Fibroblast of villous mesenchyme (primary cell): ENCODE measurements at places on chromosomes 1 and 21.

DNA sequence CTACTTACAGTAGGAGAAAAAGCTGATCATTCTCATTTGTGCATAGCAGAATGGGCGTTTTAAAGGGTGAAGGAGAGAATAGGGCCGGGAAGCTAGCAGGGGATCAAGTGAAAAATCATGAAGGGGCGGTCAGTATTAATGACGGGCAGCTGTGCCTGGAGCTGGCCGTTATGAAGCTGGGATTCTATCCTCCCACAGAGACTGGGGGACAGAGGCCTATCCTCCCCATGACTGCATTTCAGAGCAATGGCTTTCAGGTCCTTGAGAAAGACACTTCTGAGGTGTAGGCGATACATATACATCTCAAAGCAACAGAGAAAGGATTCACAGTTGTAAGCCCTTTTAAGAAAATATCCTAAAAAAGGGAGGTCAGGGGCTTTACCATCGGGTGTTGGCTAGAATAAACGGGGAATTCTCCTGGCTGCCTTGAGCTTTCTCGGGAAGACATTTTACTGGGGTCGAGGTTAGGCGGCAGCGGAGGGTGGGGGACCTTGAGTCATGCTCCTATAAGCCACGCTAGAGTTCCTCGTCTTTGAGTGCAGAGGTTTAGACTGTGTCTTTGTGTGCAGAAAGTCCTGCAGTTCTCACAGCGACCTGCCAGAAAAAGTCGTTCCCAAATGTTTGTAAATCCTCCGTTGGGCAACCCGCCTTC lies 559 bp upstream of the MTARC2 start:
- DNase-seq: no peak

DNA sequence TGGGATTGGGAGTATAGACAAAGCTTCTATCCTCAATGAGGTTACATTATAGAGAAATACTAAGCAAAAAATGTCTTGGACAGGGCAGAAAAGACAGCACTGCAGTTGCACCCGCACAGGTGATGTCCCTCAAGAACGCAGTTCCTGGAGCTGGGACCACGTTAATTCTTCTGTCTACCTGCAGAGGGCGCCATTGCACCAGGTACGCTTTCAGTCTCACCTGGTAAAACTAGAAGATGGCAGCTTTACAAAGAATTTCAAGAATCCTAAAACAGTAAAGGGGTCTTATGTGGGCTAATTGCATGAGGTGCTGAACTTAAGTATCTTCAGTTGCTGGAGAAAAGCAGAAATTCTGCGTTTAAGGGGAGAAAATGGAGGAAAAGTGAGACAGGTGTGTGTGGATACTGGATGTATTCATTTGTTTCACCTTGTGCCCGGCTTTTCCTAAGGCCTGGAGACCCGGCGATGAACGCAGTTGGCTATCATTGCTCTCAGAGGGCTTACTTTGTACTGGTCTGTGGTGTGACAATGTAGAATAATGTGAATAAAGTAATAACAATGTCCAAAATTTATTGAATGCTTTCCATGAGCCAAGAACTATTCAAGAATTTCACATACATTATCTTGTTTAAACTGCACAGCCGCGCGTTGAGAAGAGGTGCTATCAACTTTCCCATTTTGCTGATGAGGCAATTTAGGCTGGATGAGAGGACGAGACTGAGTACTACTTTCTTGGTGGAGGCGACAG lies 276.3 kb upstream of the GREM2 start:
- peak; percentile 3 for DNase-seq

DNA sequence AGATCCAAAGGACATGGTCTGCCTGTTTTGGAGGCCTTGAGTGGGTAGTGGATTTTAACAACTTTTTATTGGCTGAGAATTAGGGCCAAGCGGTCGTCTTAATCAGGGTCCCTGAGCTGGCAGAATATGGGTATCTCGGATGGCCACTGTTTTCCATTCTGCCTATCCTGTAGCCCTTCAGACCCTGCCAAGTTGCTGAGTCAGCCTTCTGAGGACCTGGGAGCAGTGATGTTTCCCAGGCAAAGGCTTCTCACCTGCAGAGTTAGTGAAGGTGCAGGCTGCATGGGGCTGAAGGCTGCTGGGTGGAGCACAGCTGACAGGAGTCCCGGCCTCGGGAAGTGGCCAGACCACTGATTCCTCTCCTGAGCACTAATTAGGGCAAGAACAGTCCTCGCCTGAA lies 11.4 kb downstream of the RASSF5 start:
- DNase-seq: no peak

DNA sequence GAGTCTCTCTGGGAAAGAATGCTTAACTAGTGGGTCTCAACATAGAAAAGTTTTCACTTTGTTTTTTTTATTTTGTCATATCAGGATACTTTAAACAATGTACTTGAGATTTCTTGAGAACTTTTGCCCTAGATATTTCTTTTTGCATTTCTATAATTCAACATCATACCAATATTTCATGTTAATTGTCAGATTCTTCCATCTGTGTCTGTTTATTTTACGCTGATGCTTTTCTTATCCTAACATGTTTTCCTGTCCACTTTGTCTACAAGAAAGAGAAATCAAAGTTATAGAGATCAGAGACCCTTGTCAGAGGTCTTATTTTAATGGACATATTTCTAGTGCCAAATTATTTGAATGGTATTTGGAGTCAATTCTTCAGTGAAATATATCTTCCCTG lies 95.5 kb upstream of the B3GALT2 start:
- no peak for DNase-seq

DNA sequence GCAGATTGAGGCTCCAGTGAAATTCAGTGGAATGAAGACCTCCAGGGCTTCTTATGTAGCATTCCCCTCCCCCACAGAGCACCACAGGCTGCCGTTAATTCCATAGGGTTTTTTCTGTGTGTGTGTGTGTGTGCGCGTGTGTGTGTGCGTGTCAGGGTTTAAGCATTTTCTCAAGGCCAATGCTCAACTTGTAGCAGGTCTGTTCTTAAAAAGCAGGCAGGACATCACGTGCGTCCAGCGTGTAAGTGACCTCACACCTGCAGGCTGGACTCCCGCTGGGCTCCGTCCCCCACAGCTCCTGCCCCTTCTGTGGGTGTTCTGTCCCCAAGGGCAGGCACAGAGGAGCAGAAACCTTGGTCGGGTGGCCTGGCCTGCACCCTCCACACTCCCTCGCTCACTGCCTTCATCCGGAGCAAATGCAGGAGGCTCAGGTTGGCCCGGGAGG lies 5.3 kb downstream of the PRDM16 start:
- DNase-seq: no peak

- no peak for DNase-seq
These were observed 13.1 kb upstream of the BCL9 start for GRCh38 chr1:147527941-147528936.

DNA sequence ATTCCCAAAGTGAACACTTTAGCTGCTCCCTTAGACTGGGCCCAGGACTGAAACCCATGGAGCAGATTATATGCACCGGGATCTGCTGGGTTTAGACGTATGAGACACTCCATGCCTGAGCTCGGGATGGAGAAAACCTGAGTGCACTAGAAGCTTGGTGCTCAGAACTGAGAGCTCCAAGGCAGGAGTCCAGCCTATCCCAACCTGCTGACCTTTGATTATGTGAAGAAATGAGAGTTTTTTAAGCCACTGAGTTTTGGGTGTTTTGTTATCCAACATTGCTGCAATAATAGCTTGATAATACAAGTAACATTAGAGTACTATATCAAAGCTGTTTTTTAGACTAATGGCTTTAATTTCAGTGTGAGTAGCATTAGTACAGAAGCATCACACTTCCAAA lies 131.5 kb upstream of the KCNK1 start:
- DNase-seq: no peak

- DNase-seq: no peak
These were observed 38.3 kb downstream of the CD34 start for GRCh38 chr1:207872621-207873020.

DNA sequence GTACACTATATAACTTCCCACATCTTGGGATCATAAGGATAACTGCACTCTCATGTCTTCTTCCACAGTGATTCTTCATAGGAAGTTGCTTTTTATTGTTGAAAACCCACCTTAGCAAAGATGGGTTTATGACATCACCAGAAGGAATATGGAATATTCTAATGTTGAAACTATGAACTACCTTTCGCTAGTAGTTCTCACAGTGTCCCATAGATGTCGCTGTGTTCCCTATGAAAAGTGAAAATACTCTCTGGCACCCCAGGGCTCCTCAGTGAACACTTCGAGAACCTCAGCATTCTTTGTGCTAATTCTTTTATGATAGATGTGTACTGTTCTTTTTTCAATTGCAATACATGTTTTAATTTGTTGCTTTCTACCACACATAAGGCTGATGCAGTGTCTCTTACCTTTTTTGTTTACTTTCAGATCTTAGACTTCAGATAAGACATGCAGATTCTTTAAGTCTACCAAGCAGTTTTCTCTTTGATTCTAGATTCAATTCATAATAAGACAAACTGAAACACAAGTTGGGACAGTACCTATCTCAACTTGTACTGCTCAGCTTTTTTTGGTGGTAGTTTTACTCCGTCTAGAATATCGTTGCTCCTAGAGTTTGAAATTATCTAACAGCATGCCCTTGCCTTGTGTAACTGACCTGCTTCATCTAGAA lies 90.8 kb downstream of the GTF2B start:
- peak; percentile 50 for DNase-seq

DNA sequence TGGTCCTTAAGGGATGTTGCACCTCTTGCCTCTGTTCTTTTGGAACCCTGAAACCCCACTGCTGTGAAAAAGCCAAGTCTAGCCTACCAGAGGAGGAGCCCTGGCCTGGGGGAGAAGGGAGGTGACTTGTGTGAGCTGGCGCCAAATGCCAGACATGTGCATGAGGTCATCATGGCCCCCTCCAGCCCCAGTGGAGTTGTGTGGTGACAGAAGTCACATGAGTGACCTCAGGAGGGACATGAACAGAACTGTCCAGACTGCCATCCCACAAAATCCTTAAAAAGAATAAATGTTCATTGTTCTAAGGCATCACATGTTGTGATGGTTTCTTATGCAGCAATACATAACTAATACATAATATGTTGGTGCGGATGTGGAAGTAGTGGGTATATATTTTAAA lies 10.8 kb downstream of the HHAT start:
- DNase-seq: no peak

DNA sequence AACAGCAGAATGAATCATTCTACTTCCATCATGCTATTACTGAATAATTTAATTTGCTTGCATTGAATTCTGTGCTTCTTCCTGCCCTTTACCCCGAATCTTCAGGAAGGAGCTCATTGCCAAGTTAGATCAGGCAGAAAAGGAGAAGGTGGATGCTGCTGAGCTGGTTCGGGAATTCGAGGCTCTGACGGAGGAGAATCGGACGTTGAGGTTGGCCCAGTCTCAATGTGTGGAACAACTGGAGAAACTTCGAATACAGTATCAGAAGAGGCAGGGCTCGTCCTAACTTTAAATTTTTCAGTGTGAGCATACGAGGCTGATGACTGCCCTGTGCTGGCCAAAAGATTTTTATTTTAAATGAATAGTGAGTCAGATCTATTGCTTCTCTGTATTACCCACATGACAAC lies 44.2 kb downstream of the MAP3K7CL start:
- no peak for DNase-seq

DNA sequence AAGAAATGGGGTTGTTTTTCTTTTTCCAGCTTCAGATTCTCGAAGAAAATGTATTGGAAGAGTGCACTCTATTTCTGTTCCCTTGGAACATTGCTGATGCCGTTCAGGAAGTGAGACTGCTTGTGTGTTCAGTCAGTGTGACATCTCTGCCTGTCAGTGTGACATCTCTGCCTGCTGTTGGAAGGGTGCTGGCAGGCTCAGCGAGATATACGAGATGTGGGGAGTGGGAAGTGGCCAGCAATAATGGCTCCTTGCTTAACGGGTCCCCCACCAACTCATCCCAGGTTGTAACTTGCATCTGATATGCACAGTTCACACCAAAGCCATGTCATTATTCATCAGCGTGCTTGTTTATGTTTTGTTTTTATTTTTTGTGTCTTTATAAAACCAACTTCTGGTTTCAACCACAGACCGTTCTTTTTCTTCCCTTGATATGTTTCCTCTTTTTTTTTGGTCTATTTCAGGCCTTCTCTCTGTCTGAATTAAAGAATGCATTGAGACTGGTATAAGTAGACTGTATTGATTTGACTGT lies 145.4 kb downstream of the GALNT2 start:
- no peak for DNase-seq

DNA sequence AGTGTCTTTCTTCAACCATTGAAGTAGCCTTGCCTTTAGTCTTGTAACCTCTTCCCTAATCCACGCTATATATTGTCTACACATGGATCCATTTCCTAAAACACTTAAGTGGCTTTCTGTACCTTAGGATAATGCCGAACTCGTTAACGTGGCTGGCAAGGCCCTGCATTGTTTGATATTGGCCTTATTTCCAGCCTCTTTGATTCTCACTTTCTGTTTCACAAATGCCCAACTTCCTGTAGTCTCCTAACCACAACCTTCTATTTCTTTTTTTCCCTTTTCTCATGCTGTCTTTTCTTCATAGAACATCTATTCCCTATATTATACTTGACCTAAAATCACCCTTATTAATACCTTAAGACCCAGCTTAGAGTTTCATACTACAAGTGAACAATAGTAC lies 536.0 kb downstream of the LMO4 start:
- DNase-seq: no peak

- DNase-seq: no peak
These were observed 234.2 kb upstream of the PTBP2 start for GRCh38 chr1:96487394-96487793.

DNA sequence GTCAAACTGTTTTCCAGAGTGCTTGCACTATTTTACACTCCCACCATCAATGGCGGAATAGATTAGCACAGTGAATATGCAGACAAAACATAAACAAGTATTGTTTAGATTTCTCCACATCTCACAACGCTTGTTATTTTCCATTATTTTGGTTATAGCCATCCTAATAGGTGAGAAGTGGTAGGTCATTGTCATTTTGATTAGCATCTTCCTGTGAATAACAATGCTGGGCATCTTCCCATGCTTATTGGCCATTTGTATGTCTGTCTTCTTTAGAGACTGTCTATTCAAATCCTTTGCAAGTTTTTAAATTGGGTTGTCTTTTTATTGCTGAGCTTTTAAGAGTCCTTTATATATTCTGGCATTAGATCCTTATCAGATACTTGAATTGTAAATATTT lies 54.7 kb downstream of the LRRC71 start:
- no peak for DNase-seq

- DNase-seq: peak; percentile 31
These were observed 189.3 kb upstream of the EDN2 start for GRCh38 chr1:41673806-41674205.

- peak; percentile 74 for DNase-seq
These were observed 20.5 kb downstream of the MAPKAPK2 start for GRCh38 chr1:206705191-206705590.
